ENCODE measurements at places on chromosomes 3 and 15. TPM values are rescaled to one million over a fixed set of nuclear protein-coding genes. Genes with fewer than 3 reads are reported as not detected.
A peak's percentile ranks its signal among the peaks of the same experiment; 100 is the strongest.

DNA sequence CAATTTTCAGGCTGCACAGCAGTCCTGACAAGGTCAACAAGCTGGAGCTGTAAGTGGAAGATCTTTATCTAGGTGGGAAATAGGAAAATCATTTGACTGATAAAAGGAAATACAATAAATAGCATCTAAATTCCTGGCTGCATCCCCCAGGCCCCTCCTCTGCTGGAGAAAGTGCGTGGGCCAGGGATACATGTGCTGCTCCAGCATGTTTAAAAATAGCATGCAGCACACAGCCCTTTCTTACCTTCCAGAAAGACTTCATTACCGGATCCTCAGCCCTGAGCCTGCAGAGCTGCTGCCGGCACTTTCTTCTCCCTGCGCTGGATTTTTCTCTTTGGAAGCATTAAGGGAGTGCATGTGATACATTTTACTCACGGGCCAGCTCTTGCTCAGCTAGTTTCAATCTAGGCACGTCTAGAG, 77.3 kb downstream of the HMG20A start:
- peak; percentile 43 for DNase-seq
- H3K4me3 ChIP-seq = no peak overlapping the region
- peak overlapping the region; percentile 98 for H3K27ac ChIP-seq
- no peaks in the 10 kb centered on the region for H3K36me3 ChIP-seq
- peaks cover 47% of the 10 kb centered on the region for H3K4me1 ChIP-seq

- no peak overlapping the region for H3K4me3 ChIP-seq
- no peak overlapping the region for H3K27ac ChIP-seq
- DNase-seq = no peak
- H3K4me1 ChIP-seq = no peaks in the 10 kb centered on the region
- H3K36me3 ChIP-seq = no peaks in the 10 kb centered on the region
Observed at GRCh38 chr3:182233957-182234356, 522.2 kb downstream of the SOX2 start.

DNA sequence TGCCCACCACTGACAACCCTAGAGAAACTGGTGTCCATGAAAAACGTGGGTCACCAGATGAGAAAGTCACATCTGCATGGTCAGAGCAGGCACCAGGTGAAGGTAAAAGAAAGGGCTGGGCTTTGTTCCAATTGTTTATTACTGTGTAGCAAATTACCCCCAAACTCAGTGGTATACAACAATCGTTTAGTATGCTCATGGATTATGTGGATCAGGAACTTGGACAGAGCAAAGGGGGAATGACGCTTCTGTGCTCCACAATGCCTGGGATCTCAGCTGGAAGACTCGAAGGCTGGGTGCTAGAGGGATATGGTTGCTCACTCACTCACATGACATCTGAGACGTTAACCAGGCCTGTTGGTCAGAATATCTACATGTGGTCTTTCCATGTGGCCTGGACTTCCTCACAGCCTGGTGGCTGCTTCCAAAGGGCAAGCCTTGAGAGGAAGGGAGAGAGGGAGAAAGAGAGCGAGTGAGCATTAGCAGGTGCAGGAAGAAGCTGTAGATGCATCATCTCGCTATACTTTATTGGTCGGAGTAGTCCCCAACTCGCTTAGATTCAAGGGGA, 44.9 kb downstream of the LPP start:
- H3K27me3 ChIP-seq = no peaks in the 10 kb centered on the region
- no peaks in the 10 kb centered on the region for H3K4me1 ChIP-seq
- DNase-seq = no peak
- peaks cover 9% of the 10 kb centered on the region for H3K36me3 ChIP-seq
- H3K4me3 ChIP-seq = no peak overlapping the region

Gene AGBL1
- polyA plus RNA-seq = not detected

Gene GOLGA6A
- polyA plus RNA-seq = not detected

DNA sequence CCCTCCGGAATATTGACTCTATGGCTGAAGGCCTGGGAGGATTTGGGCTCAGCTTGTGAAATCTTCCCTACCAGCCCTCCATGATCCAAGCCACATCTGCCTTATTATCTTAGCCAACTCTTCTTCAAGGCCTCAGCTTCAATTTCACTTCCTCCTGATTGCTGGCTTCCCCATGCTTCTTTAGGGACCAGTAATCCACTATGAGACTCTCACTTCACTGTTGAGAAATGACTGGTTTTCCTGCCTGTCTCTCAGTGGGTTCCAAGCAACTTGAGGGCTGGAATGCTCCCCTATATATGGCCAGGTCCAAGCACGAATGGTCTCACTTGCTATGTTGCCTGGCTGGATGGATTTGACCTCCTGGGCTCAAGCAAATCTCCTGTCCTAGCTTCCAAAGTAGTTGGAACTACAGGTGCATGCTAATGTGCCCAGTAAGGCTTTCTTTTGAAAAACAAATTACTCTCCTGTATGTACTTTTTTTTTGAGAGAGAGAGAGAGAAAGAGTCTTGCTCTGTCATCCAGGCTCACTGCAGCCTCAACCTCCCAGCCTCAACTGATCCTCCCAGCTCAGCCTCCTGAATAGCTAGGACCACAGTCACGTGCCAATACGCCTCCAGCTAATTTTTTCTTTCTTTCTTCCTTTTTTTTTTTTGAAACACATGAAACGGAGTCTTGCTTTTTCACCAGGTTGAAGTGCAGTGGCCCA, 7.9 kb upstream of the PIK3CB start:
- H3K4me3 ChIP-seq = no peak overlapping the region
- H3K27me3 ChIP-seq = no peaks in the 10 kb centered on the region
- H3K36me3 ChIP-seq = no peaks in the 10 kb centered on the region
- H3K4me1 ChIP-seq = no peaks in the 10 kb centered on the region
- no peak for DNase-seq
- H3K27ac ChIP-seq = no peak overlapping the region

Gene FGD5
- not detected for polyA plus RNA-seq

DNA sequence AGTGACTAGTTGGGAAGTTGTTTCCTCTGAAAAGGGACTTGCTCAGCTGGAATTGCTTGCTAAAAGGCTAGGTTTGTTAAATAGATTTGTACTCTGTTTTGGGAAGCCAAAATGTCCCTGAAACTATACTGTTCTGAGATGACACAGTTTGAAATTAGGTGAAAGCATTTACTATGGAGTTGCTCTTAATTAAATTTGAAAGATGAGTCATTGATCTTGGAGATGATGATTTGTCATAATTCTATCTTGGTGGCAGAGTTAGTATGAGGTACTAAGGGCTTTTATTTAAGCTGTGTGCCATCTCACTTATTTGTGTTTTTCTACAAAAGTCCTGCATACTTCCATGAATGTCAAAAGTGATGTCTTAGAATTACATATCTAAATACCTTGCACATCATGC, 320.9 kb downstream of the PTPRG start:
- no peaks in the 10 kb centered on the region for H3K36me3 ChIP-seq
- no peak overlapping the region for H3K4me3 ChIP-seq
- H3K27ac ChIP-seq = no peak overlapping the region
- no peak for DNase-seq
- H3K4me1 ChIP-seq = no peaks in the 10 kb centered on the region

DNA sequence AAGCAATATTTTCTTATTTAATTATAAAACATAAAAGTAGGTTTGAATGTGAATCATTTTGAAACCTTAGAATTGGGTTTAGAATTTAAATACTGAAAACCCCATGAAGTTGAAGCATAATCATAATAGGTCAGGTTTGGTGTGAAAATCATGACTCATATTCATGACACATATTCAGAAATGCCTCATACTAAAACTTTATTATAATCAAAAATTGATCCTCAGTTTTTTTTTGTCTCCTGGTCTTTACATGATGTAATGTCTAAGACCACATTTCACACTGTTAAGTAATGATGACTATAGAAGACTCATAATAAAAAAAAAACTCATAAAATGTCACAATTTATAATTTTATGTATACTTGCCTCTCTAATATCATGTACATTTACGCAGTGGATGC, 190.4 kb downstream of the FOXP1 start:
- H3K4me3 ChIP-seq = no peak overlapping the region
- H3K27me3 ChIP-seq = no peaks in the 10 kb centered on the region
- peaks cover 4% of the 10 kb centered on the region for H3K4me1 ChIP-seq
- H3K27ac ChIP-seq = no peak overlapping the region
- no peak for DNase-seq

Gene MRAS
- 25.0 TPM for polyA plus RNA-seq

GRCh38 chr3:39082666-39083313, 24.6 kb downstream of the GORASP1 start:
- no peak for DNase-seq
- H3K4me1 ChIP-seq = no peaks in the 10 kb centered on the region
- H3K36me3 ChIP-seq = peaks cover 46% of the 10 kb centered on the region
- no peaks in the 10 kb centered on the region for H3K27me3 ChIP-seq
- H3K27ac ChIP-seq = no peak overlapping the region
- H3K4me3 ChIP-seq = no peak overlapping the region

DNA sequence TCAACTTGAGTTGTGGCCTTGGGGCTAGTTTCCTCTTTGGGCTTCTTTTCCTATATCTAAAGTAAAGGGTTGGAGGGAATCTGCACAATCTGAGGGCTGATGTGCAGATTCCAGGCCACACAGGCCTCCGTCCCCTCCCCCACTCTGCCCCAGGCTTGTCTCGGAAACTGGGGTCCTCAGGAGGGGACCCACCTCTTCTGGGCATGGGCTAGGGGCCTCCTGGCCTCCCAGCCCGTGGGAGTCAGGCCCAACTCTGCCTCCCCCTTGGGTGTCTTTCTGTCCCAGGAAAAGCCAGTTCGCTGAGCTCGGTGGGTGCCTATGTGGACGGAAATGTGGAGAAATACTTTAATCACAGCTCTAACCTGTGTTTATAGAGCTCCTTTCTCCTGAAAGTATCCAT, 4.8 kb downstream of the SMAD6 start:
- peaks cover 22% of the 10 kb centered on the region for H3K36me3 ChIP-seq
- no peak overlapping the region for H3K4me3 ChIP-seq
- no peaks in the 10 kb centered on the region for H3K27me3 ChIP-seq

Gene CFAP92
- polyA plus RNA-seq = not detected

Gene CFAP100
- not detected for polyA plus RNA-seq

DNA sequence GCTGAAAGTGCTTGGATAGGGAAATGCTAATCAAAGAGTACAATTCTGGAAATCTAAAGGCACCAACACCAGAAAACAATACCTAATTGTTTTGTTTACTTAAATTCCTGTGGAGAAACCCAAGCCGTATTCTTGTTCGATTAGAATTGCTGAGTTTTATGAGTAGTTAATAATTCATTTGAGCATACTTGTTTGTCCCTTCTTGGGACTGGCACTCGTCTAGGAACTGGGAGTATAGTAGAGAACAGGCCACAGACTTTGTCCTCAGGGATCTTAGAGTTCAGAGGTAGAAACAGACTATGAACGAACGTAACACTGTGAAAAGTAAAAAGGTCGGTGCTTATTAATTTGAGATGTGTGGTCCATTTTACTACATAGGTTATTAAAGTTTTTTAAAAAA, 39.4 kb downstream of the ZPLD1 start:
- H3K4me3 ChIP-seq = no peak overlapping the region
- no peaks in the 10 kb centered on the region for H3K36me3 ChIP-seq
- no peaks in the 10 kb centered on the region for H3K27me3 ChIP-seq
- no peak overlapping the region for H3K27ac ChIP-seq
- no peaks in the 10 kb centered on the region for H3K4me1 ChIP-seq

DNA sequence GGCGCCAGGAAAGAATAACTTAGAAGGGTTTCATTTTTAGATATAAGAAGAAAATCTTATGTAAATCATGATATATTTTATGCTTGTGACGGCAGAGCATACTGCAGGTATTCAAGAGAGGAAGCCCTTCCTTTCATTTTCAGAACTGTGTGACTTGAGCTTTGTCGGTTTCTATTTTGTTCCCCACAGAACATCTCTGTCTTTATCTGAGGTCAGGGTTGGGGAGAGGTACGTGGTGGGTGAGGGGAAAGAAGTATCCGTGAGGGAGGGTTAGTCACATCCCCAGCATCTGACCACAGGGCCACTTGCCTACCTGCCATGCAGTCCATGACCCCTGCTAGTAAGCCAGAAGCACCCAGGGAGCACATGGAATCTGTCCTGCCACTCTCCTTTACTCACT, 126.5 kb downstream of the DGKG start:
- DNase-seq = no peak
- H3K27ac ChIP-seq = no peak overlapping the region
- no peak overlapping the region for H3K4me3 ChIP-seq
- H3K36me3 ChIP-seq = no peaks in the 10 kb centered on the region

GRCh38 chr3:120144267-120144666, 50.0 kb upstream of the GSK3B start:
- H3K27me3 ChIP-seq = no peaks in the 10 kb centered on the region
- no peak overlapping the region for H3K27ac ChIP-seq
- H3K4me3 ChIP-seq = no peak overlapping the region
- H3K36me3 ChIP-seq = no peaks in the 10 kb centered on the region
- H3K4me1 ChIP-seq = no peaks in the 10 kb centered on the region

DNA sequence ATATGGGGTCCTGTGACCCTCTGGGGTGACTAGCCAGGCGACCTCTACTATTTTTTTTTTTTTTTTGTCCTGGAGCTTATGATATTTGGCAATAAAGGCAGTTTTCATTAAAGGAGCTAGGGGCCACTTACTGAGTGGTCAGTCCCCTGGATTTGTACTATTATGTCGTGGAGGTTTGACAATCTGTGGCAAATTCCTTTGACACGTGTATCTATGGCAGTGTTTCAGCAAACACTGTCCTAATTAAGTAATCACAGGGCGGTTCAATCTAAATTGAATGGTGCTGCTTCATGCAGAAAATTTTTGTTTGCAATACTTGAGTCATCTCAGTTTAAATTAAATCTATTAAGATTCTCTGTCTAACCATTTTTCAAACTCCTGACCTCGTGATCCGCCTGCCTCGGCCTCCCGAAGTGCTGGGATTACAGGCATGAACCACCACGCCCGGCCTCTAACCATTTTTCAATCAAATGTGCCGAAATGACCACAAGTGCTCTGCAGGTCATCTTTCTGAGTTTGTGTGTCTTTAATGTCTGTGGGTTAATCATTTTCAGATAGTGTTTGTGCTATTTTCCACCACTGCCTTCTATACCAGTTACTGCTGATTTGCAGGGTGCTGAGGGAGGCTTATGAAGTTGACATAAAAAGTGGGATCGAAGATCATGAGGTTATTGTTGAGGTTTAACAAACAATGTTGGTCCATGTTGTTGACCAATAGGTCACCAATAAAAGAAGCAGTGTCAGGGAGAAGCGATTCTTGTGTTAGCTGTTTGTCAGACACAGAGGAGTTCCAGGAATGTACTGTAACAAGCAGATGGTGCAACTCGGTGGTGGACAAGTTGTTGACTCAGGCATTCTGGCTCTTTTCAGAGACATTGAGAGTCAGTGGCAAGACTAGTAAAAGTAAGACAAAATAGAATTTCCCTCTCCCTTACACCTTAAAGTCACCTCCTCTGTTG, 18.6 kb upstream of the SLC2A2 start:
- no peak overlapping the region for H3K4me3 ChIP-seq
- no peak overlapping the region for H3K27ac ChIP-seq
- H3K36me3 ChIP-seq = no peaks in the 10 kb centered on the region
- no peaks in the 10 kb centered on the region for H3K27me3 ChIP-seq
- DNase-seq = no peak

DNA sequence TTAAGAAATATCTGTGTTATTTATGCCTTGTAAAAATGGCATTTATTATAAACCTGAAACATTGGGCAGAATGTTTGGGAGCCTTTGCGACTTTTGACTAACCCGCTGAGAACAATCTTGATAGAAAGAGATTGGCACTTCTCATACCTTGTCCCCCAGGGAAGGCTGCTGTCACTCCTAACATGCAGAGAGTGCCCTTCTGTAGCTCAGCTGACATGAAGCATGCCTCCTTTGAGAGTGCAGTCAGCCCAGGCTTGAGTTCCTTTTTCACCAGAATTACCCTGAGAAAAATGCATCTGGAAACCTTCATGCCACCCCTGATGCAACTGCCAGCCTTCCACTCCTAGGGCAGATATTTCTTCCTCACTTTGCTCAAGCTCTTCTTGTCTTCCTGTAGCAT, 569.2 kb upstream of the ARPP21 start:
- H3K27me3 ChIP-seq = no peaks in the 10 kb centered on the region
- H3K4me1 ChIP-seq = peaks cover 2% of the 10 kb centered on the region
- H3K36me3 ChIP-seq = no peaks in the 10 kb centered on the region
- H3K27ac ChIP-seq = no peak overlapping the region
- no peak for DNase-seq
